Endothelial cell of umbilical vein (primary cell): ENCODE measurements at places on chromosomes 7 and 10. TPM values are rescaled to one million over a fixed set of nuclear protein-coding genes. Genes with fewer than 3 reads are reported as not detected.
A peak's percentile ranks its signal among the peaks of the same experiment; 100 is the strongest.

DNA sequence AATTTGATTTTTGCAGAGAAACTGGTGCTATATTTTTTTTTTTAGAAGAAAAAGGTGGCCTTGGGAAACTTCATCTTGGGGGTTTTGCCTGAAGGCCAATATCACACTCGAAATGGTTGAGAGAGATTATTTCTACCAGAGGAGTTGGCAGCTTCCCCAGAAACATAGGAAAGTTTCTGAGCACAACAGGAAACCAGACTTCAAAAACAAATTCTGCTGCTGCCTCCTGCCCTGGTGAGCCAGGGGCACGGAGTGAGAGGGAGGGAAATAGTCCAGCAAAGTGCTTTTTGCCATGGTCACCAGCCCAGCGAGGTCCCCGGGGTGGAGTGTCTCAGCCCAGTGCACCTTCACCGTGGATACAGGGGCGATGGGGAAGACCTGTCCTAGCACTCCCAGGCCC lies 61.1 kb downstream of the FOXI2 start:
- DNase-seq: peak; percentile 82

DNA sequence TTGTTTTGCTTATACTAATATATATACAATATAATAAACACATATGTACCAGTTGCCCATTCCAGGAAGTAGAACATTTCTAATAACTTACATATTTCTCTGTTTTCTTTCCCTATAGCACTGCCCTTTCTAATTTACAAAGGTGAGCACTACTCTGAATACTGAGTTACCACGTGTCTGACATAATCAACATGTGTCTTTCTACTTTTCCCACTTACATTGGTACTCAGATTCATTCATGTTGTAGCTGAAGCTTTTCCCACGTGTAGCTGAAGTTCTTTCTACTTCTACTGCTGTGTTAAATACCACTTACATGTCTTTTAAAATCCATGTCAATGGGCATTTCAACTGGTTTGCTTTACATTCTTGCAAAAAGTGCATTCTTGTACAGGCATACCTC lies 317.3 kb downstream of the DGKB start:
- no peak for DNase-seq

DNA sequence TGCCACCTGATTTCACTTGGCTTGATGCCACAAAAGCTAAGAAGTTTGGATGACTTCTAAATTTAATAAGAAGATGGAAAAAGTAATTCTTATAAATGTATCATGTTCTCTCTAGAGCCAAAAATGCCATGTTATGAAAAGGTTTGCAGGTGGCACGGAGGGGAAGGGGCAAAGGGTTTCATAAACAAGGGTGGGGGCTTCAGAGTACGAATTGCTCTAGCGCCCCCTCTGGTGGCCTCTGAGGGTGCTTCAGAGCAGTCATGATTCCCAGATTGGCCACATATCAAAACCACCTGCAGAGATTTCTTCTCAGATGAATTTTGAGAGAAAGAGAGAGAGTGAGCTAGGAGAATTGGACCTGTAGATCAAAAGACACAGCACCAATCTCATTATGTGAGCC lies 208.6 kb upstream of the YAE1 start:
- no peak for DNase-seq

- peak; percentile 47 for DNase-seq
These were observed 83.7 kb downstream of the CCNY start for GRCh38 chr10:35420044-35420443.

DNA sequence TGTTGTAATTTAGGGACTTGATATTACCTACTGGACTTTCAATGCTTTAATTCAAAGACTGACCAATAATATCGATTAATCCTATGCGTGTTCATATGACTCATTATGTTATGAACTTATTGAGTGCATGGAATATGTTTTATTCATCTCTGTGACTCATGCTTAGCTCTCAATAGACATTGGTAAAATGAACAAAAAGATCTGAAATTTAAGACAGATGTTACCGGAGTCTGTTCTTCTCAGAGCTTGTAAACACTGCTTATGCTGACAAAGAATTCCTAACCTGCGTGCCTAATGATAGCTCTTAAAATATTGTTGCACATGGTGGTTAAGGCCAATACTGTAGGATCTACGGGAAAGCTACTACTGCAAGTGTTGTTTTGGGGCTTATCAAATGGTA lies 131.5 kb upstream of the ACBD5 start:
- DNase-seq: no peak

- DNase-seq: peak; percentile 72
These were observed 557 bp downstream of the TMEM120A start for GRCh38 chr7:75993689-75994387.

- DNase-seq: no peak
These were observed 122.5 kb downstream of the SLC25A13 start for GRCh38 chr7:96199421-96199820.

GRCh38 chr7:24701261-24702235 lies 55.7 kb downstream of the GSDME start:
- DNase-seq: no peak

GRCh38 chr10:28679581-28680357 lies 2.4 kb downstream of the BAMBI start:
- peak; percentile 45 for DNase-seq

GRCh38 chr7:137850972-137851945 lies 4.5 kb upstream of the DGKI start:
- no peak for DNase-seq

DNA sequence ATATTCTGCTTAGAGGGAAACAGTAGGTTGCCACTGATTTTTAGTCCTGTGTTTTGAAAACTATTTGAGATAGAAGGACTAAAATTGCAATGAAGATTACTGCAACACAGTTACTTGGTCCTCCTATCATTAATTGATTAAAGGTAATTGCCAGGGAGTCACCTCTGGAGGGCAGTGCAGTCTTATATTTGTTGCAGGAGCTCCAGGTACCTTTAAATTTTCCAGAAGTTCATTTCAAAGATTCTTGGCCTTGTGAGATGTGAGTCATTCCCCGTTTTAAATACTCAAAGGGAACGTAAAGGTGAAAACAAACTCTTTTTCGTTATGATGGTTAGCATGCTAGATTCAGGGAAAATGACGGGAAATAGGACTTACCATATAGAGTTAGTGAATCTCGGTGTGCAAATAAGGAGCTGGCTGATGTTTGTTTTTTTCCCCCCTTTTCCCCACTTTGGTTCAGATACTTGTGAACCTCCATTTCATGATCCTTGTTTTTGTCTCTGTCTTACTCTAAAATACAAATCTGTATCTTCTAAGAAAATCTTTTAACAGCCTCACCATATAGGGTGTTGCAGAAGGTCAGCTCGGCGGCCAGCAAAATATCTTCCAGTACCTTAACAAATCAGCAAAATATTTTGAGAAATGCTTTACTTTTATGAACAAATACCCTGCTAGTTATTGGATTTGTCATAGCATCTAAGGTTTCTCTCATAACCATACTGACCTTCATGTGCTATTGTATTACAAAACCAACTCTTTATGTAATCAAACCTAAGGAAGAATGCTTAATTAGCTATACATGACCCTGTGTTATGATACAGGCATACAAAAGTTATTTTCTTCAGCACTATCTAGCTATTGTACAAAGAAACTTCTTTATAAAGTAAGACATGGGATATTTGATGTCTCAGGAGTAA lies 143.0 kb upstream of the HDAC9 start:
- DNase-seq: peak; percentile 78

- DNase-seq: no peak
These were observed 94.4 kb upstream of the GATA3 start for GRCh38 chr10:7960108-7960507.

GRCh38 chr10:17787087-17787961 lies 21.8 kb upstream of the MRC1 start:
- DNase-seq: peak; percentile 43

DNA sequence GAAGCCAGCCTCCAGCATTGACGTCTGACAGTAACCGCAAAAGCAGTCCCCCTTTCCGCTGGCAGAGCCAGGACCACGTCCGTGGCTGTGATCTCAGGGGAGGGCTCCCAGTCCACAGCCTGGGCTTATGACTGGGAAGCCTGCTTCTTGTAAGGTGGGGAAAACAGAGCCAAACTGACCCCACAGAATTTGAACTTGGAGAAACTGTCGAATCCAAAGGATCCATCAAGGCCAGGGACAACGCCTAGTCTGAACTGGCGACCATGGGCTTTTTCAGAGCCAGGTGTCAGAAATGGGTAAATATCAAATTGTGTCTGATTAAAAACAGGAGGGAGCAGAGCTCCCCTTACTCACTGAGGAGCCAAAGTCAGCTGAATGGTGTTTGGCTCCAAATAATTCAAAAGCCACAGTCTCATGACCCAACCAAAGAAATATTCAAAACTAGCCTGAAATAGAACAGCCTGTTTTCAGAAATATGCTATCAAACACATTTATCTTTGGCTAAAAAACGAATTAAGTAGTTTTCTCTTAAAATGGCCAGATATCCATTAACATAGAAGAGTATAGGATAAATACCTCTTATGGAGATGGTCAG lies 751.4 kb upstream of the GALNT17 start:
- no peak for DNase-seq

GRCh38 chr10:114096864-114097263 lies 53.2 kb downstream of the ADRB1 start:
- DNase-seq: no peak

- DNase-seq: no peak
These were observed 46.7 kb upstream of the SPOCK2 start for GRCh38 chr10:72134785-72135767.

CNPY1 gene
- polyA plus RNA-seq: not detected in 2 replicates

CRPPA gene
- 0.58 and 0.64 TPM in 2 replicates for polyA plus RNA-seq

SLC29A4 gene
- 7.7 and 10.8 TPM in 2 replicates for polyA plus RNA-seq

GPR158 gene
- polyA plus RNA-seq: not detected in 2 replicates

C10orf143 gene
- 0.26 and 0.53 TPM in 2 replicates for polyA plus RNA-seq

PRF1 gene
- not detected in 2 replicates for polyA plus RNA-seq

PDGFA gene
- polyA plus RNA-seq: 17.4 and 23.2 TPM in 2 replicates

VDAC2 gene
- polyA plus RNA-seq: 65.5 and 89.3 TPM in 2 replicates

FAM25C gene
- polyA plus RNA-seq: not detected in 2 replicates
